ENCODE measurements at places on chromosomes 13 and 19.

DNA sequence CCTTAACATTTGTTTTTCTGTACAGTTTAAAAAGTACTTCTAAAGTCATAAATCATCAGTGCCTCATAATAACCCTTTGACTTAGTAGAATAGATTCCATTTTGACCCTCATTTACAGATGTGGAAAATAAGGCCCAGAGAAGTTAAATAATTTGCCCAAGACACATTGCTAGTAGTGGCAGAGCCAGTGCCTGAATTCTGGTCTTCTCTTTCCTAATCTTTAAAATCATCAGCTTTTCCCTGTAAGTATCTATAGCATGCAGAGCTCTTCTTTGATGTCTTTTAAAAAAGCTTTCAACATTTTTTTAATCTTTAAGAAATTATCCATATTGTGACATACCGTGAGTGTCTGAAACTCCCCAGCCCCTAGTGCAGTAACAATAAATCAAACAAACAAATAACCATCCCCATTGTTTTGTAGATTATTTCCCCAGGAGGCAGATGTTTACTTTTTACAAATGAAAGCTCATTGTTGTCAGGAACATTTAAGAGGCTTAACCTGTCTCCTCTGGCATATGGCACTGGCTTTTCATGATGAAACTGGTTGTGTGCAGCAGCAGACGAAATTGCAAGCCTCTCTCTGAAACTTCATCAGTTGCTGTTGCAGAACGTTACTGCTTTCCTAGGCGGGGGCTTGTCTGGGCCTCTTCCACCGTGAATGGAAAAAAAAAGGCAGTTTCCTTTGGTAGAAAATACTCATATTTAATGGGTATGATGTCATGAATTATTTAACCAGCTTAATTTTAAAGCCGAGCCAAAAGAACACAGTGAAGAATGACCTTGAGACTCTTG is 31.7 kb upstream of the PCDH8 start:
- DNase-seq = no peak

DNA sequence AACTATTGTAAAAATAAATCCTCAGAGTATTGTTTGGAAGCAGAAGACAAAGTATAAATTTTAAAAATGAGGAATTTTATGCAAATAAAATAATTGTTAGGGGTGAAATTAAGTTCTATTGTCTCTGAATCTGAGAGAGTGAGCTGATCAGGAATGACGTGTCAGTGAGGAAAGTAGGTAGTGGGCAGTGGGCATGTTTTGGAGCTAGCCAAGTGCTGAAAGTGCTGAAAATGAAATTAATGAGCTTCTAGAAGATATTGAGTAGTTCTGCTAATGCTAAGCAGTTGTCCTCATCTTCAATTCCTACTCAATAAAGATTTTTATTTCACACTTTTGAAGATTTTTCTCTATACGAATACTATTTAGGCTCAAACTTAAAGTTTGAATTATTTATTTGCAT is 1167.8 kb upstream of the PCDH20 start:
- DNase-seq = peak; percentile 1

GRCh38 chr13:51241720-51242119 is 19.5 kb downstream of the FAM124A start:
- peak; percentile 98 for DNase-seq

DNA sequence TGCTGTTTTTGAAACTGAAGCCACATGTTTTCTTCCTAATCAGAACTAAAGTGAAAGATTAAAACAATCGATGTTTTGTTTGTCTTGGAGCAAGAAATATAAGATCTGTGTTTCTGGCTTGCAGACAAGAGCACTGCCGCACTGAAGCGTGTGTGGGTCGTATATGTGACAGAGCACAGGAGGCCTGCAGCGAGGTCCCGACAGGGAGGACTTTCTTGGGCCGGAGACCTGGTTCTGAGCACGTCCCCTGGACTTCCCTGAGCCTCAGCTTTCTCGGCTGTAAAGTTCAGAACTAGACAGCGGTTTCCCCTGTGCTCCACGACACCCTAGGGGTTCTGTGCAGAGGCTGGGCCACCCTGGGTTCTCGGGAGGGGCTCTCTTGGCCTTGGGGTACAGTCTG is 60.5 kb downstream of the GADD45B start:
- no peak for DNase-seq

DNA sequence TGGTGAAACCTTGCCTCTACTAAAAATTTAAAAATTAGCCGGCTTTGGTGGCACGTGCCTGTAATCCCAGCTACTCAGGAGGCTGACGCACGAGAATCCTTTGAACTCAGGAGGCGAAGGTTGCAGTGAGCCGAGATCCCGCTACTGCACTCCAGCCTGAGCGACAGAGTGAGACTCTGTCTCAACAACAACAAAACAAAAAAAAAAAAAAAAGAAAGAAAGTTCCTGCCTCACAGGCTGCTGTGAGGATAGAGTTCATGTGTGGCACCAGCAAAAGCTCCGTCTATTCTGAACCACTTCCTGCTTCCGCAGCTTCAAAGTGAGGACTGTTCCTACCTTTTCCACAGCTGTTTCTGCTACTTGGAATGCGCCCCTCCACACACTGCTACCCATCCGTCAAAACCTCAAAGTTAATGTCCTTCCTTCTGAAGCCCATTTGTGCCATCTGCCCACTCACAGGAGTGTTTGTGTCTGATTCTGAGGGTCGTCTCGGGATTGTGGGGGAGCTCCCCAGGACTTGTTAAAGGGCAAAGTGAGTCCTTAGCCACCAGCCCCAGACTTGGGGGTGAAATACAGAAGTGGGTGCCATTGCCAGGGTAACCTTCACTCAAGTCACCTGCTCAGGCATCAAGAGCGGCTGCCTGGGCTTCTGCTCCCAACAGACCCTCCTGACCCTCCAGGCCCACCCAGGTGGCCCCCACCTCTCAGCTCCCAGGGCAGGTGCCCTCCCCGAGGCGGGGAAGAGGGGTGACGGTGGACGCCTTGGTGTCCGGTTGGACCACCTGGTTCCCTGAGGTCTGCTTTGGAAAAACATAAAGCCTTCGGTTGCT is 2.9 kb downstream of the MFSD12 start:
- no peak for DNase-seq

DNA sequence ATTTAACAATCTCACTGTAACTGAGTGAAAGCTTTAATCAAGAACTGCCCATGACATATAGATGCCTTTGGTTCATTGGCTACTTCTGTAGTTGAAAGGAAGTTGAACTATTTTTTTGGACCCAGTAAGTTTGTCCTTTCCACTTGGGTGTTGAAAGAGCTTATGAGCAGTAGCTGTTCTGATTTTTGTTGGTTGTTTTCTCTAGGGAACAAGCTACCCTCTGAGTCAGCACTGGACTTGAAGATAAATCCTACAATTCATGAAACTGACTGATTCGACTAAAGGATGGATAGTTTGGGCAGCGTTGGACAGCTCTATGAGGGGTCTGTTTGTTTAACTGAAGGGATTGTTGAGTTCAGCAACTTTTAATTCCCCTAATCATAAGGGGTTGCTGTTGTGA is 101.0 kb downstream of the PAN3 start:
- peak; percentile 70 for DNase-seq

GRCh38 chr19:3958836-3959765 is 11.8 kb downstream of the DAPK3 start:
- DNase-seq = no peak

DNA sequence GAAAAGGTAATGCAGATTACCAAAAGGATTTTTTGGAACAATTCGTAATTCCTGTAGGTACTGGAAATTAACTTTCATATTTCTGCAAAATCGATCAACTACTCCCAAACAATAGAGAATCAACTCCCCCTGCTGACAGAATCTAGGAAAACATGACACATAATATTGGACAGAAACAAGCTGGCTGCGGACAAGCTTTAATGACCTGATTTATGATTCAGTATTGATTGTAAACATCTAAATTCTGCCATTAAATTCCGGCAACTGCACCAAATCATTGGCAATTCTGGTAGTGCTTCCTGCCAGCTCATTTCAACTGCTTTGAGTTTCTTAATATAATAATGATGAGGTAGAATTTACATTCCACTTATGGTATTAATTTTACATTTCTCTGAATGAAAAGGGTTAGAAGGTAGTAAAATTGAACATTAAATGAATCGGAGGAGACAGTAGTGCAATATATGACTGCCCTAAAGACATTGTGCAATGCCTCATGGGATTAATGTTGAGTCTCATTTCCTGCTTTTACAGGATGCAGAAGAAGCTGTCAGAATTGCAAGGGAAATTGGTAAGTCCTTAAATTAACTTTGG is 146.5 kb downstream of the PCCA start:
- peak; percentile 38 for DNase-seq

GRCh38 chr13:21541980-21542379 is 62.0 kb downstream of the MICU2 start:
- DNase-seq = no peak

GRCh38 chr19:14603990-14604387 is 21.1 kb downstream of the CLEC17A start:
- no peak for DNase-seq

DNA sequence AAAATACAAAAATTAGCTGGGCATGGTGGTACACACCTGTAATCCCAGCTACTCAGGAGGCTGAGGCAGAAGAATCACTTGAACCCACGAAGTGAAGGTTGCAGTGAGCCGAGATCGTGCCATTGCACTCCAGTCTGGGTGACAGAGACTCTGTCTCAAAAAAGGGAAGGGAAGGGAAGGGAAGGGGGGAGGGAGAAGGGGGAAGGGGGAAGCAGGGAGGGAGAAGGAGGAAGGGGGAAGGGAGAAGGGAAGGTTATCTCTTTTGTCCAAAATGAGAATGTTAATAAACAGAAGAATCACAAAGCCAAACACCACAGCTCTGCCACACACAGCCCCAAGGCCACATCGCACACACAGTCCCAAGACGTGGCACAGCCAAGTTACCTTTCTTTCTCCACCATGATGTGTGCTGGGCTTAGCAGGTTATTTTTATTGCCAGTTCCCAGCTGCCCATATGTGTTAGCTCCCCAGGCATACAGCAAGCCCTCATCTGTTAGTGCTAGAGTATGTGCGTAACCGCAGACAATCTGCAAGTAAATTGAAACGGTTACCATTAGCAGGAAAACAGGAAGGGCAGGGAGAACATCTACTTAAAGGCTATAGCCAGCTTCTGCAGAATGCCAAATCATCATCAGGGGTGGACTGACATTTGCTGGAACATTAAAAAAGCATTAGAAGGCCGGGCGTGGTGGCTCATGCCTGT is 34.3 kb downstream of the RCBTB1 start:
- DNase-seq = no peak

DNA sequence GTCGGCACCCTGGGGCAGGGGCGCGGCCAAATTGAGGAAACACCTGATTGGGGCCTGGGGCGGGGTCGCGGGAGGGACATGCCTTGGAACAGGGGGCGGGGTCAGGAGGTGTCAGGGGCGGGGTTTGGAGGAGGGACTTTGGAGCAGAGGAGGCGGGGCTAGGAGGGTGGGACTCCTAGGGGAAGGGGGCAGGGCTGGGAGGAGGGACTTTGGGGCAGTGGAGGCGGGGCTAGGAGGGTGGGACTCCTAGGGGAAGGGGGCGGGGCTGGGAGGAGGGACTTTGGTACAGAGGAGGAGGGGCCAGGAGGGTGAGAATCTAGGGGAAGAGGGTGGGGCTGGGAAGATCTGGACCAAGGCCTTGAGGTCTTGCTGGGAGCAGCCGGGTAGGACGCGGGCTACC is 21.9 kb downstream of the GRIN2D start:
- peak; percentile 66 for DNase-seq

DNA sequence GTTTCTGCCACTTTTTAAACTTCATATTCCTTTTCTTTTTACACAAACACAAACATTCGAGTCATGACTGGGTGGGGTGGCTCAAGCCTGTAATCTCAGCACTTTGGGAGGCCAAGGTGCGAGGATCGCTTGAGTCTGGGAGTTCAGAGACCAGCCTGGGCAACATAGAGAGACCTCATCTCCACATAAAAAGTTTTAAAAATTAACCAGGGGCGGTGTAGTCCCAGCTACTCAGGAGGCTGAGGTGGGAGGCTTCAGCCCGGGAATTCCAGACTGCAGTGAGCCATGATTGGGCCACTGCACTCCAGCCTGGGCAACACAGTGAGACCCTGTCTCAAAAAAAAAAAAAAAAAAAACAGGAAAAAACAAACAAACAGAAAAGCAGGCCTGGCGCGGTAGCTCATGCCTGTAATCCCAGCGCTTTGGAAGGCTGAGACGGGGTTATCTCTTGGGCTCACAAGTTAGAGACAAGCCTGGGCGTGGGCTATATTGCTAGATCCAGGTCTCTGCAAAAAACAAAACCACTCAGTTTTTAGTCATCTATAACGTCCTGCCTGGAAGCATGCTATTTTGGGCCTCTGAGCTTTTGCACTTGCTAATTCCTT is 583 bp upstream of the BAX start:
- no peak for DNase-seq

DNA sequence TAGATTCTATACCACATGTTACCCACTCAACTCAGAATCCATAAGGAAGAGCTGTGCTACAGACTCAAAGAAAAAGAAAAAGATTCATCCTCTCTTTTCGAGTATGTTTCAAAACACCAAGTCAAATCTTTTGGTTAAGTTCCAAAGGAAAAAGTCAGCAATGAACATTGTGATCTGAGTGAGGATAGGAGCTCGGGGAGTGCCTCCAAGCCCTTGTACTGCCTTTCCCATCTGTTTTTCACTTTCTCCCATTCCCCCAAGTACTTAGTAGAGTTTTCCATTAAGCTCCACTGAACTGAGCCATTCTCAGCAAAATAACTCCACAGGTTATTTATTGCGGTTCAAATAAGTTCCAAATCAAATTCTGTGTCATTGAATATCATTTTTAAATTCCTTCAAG is 47.7 kb upstream of the MAB21L1 start:
- DNase-seq = no peak

DNA sequence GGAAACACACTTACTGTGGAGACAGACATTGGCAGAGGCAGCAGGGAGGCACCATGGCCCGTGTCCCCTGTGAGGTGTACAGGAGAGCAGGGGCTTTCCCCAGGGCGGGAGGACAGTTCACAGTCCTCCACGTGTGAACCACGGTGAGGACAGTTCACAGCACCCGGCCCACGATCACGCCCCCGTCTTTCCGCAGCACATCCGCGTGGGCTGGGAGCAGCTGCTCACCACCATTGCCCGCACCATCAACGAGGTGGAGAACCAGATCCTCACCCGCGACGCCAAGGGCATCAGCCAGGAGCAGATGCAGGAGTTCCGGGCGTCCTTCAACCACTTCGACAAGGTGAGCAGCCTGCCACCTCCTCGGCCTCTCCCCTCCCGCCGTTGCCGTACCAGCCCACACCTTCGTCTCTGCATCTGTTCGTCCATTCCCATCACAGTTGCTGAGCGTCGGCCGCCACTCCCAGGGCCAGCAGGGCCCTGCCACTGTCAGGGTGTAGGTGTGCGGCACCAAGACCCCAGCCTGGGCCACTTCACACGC is 17.4 kb downstream of the CAPN12 start:
- DNase-seq = no peak

GRCh38 chr19:46610851-46611770 is 10.0 kb downstream of the CALM3 start:
- DNase-seq = no peak

- peak; percentile 82 for DNase-seq
These were observed at the start of gene CYSLTR2 for GRCh38 chr13:48653472-48653939. TSS of gene CYSLTR2 (plus strand) at chr13:48653929. CDS start at chr13:48706818, 52,889 bp downstream.

GRCh38 chr13:34926508-34926907 is 15.6 kb upstream of the NBEA start:
- DNase-seq = peak; percentile 69
